ENCODE measurements at places on chromosomes 2 and 18. TPM values are rescaled to one million over a fixed set of nuclear protein-coding genes. Genes with fewer than 3 reads are reported as not detected.

Gene ALMS1
- 34.2 TPM for total RNA-seq

Gene SCN3A
- 0.33 TPM for total RNA-seq

Gene DUSP19
- total RNA-seq = 1.6 TPM

Gene MEP1B
- not detected for total RNA-seq

Gene PROKR1
- not detected for total RNA-seq

Gene COLEC12
- 4.2 TPM for total RNA-seq

Gene MARS2
- total RNA-seq = 12.2 TPM

Gene STEAP3
- total RNA-seq = 18.9 TPM

Gene MC5R
- total RNA-seq = not detected

Gene XRCC5
- 74.7 TPM for total RNA-seq

Gene SLC4A1AP
- total RNA-seq = 22.4 TPM

Gene XIRP2
- total RNA-seq = not detected

Gene CNNM3
- total RNA-seq = 57.7 TPM

Gene DSC1
- total RNA-seq = not detected

Gene CHST10
- total RNA-seq = 2.3 TPM

Gene SERPINB8
- total RNA-seq = 13.5 TPM

Gene ASPRV1
- total RNA-seq = 0.33 TPM

Gene C2orf81
- total RNA-seq = 1.6 TPM

Gene GATA6
- 41.8 TPM for total RNA-seq

Gene TIGD1
- total RNA-seq = 4.2 TPM

Gene MBP
- 17.4 TPM for total RNA-seq

Gene LGALSL
- 1.3 TPM for total RNA-seq

Gene CNRIP1
- 2.6 TPM for total RNA-seq

Gene GALNT3
- 64.9 TPM for total RNA-seq

Gene BUB1
- total RNA-seq = not detected

Gene KATNAL2
- total RNA-seq = 12.2 TPM

Gene LIMS3
- total RNA-seq = 4.9 TPM

Gene DSC3
- total RNA-seq = 0.26 TPM

Gene RAPGEF4
- 4.7 TPM for total RNA-seq

Gene UGT1A4
- not detected for total RNA-seq

Gene ASNSD1
- 9.6 TPM for total RNA-seq

Gene AFF3
- total RNA-seq = 0.52 TPM

Gene KLF7
- 4.6 TPM for total RNA-seq

Gene LHCGR
- total RNA-seq = not detected

Gene NEU4
- total RNA-seq = not detected

Gene C1QL2
- total RNA-seq = not detected

Gene CABYR
- 0.52 TPM for total RNA-seq

Gene PPP3R1
- total RNA-seq = 11.2 TPM

All from body of pancreas (tissue), 4 donors.